GM12891 (cell line): ENCODE measurements at places on chromosomes 5 and 9.

DNA sequence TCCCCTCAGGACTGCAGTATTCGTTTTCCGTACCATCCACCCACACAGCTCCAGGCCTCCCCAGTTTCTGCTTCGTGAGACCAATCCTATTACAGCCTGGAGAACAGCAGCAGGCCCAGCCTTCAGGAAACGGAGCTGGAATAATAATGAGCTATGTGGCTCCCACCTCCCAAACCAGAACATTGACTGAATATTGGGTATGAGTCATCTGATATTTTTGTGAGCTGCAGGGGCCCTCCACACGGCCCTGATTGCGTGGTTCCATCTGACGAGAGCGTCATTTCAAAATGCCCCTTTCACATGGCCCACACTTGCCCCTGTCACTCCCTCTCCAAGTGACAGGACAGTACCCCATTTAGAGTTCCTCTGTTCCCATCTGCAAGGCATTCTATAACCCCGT lies 192.0 kb downstream of the BRINP1 start:
- DNase-seq, result no peak

DNA sequence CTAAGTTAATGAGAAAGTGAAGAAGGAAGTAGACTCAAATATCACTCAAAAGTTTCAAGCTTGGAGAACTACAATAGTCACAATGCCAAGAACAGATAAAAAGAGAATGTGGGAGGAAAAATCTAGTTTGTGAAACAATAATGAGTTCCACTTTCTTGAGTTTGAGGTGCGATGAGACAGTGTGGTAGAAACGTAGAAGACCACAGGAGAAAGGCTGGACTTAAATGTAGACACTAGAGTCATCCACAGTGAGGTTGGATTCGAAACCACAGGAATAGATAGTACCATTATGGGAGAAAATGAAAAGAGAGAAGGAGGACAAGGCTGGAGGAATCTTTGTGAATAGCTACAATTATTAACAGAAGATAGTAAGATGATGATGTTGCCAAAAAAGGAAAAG lies 141.1 kb upstream of the LRRTM2 start:
- DNase-seq, result no peak

DNA sequence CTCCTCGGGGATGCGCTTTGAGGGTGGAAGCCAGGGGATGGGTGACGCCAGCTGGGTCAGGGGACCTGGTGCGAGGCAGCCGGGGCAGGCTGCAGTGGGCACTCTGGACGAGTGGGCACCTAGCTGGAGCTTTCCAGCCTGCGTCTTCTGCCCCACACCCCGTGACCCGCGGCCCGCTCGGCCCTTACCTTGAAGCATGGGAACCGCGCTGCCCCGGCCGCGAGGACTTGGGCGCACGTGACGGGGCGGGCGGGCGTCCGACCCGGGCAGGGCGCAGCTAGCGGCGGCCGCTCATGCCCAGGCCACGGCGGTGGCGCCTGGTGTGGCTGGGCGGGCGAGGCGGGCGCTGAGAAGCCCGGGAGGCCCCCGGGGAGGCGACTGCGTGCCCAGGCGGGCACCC lies 300 bp downstream of the FAM163B start:
- DNase-seq, result no peak

DNA sequence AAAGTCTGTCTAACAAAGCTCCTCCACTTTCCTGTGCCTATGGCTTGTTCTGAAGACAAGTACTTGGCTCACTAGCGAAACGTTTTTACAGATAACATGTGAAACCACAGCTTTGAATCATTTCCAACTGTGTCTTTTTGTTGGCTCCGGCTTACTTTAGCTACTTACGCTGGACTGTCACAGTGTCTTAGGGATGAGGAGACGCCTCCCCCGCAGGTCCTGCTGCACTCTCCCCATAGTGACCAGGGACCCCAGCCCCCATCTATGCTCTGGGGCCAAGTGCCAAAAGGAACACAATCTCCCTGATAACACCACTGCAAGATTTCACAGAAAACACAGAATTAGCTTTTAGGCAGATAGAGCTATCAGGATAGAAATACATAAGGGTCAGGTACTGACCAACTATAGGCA lies 219.1 kb downstream of the ADAMTS6 start:
- no peak for DNase-seq

DNA sequence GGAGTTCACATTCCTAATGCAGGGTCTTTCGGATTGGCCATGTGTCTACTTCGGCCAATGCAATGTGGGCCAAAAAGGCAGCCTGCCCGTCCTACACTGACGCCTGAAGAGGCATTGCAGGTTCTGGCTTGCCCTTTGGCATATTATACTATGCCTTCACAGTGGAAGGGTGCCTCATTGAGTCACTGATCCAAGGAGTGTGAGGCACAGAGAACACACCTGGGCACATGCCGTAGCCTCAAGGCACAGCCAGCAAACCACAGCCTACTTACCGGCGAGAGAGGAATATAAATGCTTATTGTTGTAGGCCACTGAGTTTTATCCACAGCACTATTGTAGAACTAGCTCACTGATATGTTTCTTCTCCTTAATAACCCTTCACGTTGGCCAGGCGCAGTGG lies 409.6 kb downstream of the GADD45G start:
- DNase-seq, result no peak

GRCh38 chr5:51378448-51379330 lies 4.6 kb upstream of the ISL1 start:
- DNase-seq, result no peak

DNA sequence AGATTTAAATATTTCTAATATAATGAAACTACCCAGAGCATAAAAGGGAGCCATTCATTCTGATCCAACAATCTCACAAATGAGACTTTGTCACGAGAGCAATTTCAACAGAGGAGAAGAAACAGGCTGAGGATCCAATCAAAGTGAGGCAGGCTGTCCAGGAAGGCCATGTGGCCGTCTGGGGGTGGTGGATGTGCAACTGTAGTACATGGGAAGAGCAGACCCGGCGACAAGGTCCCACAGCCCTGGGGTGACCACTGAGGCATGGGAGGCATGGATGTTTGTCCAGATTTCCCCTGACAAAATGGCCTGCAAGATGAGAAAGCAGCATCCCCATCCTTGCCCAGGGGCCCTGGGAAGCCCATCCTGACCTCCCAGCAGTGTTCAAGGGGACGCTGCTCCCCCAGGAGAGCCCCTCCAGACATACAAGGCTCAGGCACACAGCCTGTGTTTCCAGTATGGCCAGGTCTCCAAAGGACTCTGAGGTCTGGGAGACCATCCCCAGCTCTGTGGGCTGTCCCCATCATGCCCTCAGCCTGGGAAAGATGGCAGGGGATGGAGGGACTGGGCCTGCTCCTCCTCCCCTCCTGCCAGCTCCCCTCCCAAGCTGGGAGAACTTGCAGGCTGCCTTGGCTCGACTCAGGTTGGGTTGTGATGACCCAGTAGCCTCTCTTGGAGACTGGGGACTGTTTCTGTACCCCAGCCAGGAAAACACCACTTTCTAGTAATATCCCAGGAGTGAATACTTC lies 27.5 kb upstream of the FCN2 start:
- DNase-seq, result no peak
